Stimulated activated CD8-positive, alpha-beta memory T cell treated with anti-CD3 and anti-CD28 coated beads, Interleukin-4, amount 100 ng/mL, for 1 hour (primary cell): ENCODE measurements at places on chromosomes 2 and 18.

DNA sequence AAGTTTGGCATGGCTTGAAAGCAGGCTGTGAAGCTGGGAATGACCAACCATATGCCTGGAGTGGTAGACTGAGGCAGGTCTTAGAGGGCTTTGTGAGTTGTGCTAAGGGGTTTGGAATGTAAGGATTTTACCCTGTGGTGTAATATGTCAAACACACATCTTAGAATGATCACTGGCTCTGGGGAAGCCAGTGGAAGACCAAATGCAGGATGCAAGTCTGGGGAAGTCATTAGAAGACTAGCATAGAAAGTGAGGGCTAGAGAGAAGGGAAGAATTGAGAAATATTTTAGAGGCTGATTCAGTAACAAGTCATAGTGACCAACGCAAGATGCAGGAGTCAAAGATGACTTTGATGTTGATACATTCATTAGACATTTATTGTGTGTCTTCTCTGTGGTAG, 3.5 kb upstream of the FHOD3 start:
- DNase-seq = no peak

DNA sequence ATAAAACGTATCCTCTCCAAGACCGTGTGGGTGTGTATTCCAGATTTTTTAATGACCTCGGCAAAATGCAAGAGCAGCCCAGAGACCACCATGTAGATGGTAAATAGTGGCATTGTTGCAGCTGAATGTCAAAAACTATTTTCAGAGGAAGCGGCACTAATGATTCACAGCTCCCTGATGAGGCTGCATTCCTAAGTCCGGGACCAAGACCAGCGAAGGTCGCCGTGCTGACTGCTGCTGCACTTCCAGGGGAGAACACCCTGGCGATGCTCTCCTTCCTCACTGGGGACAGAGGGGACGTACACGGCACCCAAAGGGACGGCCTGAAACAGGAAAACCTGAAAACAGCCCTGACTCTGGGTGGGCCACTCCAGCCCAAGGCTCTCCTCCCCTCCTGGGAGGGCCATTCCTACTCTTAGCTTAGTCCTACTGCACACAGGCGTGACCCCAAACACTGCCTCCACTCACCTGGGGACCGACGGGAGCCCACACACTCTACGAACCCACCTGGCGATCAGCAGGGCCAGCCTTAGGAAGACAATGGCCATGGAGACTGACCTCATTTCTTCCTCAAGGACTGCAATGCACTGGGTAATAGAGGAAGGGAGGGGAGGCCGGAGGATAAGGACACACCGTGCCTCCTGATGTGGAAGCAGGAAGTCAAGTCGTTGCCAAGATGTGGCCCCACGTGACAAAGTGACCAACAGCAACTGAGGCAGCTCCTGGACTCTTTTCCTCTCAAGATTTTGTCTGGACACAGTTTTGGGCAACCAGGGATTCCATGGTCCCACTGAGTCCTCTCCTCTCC, 82.8 kb downstream of the ZNF516 start:
- no peak for DNase-seq

DNA sequence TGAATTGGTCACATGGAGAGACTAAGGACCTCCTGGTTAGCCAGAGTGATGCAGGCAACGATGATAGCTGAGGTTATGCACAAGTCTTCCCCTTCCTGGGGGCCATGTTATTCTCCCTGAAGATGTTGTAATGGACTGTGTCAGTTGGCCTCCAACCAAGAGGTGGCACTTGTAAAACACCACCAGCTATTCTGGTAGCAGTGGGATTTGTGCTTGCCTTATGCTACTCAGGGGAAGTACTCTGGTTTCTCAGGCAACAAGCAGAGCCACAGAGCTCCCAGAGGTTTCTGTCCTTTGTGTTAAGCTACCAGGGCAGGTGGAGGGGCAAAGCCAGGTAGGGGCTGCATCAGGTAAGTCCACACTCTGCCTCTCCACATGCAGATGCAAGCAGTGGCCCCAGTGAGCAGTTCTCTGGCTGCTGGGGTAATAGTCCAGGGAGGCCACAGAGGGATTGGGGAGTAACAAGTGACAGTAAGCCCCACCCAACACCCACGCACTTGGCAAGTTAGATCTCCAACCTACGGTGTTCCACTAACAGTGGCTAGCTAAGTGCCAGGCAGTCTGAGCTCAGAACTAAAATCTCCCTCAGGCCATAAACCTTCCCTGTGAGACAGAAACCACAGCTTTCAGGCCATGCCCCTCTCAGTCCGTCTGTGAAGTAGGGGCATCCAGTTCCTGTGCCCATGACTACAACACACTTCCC, 99.7 kb downstream of the RND3 start:
- DNase-seq = no peak

DNA sequence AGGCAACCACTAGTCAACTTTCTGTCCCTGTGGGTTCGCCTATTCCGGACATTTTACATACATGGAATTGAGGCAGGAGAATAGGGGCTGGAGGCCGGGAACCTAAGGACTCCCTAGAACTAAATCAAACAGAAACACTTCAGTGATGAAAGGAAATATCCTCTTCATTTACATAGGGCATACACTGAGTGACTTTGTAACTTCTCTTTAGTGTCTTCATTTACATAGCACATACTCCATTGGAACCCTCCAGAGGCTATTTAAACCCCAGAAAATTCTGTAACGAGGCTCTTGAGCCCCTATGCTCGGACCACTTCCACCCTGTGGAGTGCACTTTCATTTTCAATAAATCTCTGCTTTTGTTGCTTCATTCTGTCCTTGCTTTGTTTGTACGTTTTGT, 56.5 kb downstream of the CCDC195 start:
- DNase-seq = no peak

DNA sequence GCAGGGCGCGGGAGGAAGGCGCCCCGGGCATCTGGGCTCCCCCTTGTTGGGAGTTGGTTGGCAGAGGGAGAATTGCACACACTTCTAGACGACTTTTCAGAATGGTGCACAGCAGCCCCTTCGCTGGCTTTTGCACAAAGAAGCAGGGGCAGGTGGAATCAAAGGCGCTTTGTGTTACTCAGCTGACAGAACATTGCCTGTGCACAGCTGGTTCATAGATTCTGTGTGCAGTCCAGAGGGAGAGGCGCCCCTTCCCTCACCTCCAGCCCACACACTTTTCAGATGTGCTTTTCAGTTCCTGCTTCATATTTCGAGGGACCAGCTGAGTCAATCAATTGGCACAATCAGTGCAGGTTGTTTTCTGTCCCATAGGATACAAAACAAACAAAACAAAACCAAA, 348.4 kb upstream of the RAB12 start:
- no peak for DNase-seq

GRCh38 chr2:236510034-236510433, 59.6 kb upstream of the ACKR3 start:
- no peak for DNase-seq

- DNase-seq = no peak
Observed at GRCh38 chr2:28011322-28011737, 120.8 kb downstream of the BABAM2 start.
